ENCODE measurements at places on chromosomes 13 and 19.

- no peak for DNase-seq
These were observed 6.1 kb downstream of the MKNK2 start for GRCh38 chr19:2044709-2045500.

GRCh38 chr19:18280247-18281081 lies 958 bp downstream of the JUND start:
- peak; percentile 80 for DNase-seq

DNA sequence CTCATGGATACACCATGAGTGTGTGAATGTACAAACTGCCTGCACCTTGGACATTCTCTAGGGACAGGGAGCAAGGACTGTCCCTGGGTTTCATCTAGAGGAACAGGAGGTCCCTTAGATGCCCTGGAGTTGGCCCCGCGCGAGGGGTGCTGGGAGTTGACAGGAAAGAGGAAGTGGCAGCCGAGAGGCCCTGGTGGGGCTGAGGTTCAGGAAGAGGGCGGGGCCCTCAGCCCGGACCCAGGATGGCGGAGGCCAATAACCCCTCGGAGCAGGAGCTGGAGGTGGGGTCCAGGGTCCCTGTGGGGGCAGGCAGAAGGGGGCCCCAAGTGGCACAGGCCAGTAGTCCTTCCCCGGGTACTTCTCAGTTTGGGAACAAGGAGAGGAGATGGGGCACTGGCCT lies 6.9 kb downstream of the PKN1 start:
- DNase-seq = no peak

GRCh38 chr19:19860756-19861390 lies 4.8 kb upstream of the ZNF253 start:
- DNase-seq = no peak

- DNase-seq = no peak
These were observed 3.5 kb downstream of the PNMA8B start for GRCh38 chr19:46491975-46492682.

DNA sequence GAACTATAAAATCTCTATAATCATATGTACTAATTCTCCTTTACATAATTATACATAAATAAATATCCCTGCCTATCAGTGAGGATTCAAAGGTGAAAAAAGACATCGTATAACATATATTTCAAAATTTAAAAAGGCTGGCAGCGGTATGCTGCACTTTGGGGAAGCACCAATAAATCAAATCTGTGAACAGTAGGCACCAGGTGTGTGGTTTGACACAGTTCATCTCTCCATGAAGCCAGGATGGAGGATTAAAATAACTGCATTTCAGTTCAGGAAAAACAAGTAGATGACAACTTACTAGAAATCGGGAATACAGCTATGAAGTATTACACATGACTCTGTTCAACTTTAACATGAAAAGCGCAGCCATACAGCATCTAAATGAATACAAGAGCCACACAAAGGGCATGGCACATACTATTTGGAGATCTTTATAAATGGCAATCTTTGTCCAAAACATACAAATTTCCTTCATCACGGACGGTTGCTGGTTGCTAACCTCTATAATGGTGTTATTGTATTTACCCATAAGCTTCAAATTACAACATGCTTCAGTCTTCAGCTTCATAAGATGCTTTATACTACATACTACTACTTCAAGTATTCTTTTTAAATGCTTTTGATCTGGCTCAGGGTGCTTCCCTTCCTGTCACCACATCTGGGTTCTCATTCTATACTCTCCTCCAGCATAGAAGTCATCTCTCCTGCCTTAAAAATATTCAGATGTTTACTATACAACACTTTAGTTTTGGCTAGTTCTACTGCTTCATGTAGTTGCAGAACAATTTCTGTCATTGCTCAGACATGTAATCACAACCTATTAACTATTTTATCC lies 128.7 kb downstream of the KLF12 start:
- DNase-seq = no peak

DNA sequence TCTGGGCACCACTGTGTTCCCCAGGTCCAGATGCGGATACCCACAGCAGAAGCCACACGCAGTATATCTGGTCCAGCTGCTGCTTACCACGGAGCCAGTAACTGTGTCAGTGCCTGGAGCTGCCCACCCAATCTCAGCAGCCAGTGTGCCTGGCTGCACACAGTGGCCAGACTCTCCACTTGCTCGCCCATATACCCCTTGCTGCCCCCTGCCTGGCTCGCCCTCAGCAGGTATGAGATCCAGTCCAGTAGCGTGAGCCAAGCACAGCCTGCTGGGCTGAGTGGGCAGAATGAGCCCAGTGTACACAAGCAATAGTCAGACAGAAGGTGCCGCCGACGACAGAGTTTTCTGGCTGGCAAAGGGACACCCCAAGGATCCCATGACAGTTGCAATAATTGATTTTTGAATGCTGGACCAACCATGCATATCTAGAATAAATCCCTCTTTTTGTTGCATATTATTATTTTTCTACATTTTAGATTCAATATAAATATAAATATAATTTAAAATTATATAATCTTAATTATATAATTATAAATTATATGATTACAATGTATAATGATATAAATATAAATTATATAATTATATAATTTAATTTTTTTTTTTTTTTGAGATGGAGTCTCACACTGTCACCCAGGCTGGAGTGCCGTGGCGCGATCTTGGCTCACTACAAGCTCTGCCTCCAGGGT lies 918.8 kb upstream of the MIR17HG start:
- no peak for DNase-seq

DNA sequence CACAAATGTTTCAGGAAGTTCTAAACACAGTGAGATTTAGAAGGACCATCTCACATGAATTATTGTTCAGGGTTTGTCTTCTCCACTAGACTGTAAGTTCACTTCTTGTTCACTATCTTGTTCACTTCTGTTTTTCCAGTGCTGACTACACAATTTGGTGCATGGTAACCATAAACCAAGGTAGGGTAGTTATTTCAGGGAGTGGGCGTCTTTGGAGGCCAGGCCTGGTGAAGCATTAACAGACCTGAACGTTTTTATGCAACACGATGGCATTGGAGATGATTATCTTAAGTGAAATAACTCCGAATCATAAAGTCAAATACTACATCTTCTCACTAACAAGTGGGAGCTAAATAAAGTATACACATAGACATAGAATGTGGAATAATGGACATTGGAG lies 14.4 kb upstream of the OXGR1 start:
- no peak for DNase-seq

DNA sequence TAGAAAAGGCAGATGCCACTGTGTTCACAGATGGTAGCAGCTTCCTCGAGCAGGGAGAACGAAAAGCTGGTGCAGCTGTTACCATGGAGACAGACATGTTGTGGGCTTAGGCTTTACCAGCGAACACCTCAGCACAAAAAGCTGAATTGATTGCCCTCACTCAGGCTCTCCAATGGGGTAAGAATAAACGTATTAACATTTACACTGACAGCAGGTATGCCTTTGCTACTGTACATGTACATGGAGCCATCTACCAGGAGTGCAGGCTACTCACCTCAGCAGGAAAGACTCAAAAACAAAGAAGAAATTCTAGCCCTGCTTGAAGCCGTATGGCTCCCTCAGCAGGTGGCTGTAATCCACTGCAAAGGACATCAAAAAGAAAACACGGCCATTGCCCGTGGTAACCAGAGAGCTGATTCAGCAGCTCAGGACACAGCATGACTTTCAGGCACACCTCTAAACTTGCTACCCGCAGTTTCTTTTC lies 197.7 kb downstream of the ZNF737 start:
- no peak for DNase-seq

DNA sequence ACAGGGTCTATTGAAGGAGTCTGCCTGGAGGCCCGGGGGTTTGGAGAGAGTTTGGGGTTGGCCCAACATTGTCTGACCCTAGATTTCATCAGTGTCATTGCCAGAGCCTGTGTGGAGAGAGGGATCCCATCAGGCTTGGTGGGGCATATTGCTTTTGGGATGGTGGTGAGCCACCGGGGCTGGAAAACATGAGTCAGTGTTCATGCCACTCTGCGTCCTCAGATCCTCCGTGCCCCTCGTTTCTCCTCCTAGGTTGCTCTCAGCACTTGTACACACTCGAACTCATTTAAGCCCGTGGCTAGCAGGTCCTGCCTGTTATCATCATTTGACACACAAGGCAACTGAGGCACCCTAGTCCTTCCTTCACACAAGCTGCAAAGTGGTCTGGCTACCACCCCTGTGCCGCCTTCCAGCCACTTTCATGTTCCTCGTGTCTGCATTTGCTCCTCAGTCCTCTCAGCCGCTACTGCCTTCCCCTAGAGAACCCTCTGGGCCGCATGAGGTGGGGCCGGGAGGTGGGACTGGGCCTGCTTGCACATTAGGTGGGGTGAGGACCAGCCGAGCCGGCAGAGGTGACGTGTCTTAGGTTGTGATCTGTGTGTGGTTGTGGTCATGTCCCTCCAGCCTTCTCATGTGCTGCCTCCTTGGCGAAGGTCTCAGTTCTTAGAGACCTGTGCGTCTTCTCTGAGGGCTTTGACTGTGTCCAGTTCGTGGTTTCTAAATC lies 3.6 kb downstream of the NACC1 start:
- DNase-seq = no peak

GRCh38 chr13:31052478-31052877 lies 109.2 kb downstream of the HSPH1 start:
- no peak for DNase-seq

DNA sequence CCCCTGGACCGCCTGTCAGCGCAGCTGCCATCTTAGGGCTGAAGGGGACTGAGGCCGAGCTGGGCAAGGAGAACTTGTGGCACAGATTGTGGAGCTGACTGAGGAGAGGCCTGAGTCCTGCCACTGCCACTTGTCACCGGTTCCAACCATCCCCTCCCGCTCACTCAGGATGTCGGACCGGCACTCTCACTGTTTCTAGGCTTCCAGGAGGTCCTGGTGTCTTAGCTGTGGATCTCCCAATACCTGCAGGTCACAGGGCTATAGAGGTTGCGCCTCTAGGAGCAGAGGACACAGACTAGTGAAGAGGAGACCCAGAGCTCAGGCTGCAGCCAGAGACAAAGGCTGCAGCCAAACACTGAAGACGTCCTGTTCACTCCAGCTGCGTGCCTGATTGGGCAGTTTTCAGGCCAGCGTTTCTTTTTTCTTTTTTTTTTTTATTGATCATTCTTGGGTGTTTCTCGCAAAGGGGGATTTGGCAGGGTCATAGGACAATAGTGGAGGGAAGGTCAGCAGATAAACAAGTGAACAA lies 15.3 kb upstream of the ZNF486 start:
- DNase-seq = no peak

DNA sequence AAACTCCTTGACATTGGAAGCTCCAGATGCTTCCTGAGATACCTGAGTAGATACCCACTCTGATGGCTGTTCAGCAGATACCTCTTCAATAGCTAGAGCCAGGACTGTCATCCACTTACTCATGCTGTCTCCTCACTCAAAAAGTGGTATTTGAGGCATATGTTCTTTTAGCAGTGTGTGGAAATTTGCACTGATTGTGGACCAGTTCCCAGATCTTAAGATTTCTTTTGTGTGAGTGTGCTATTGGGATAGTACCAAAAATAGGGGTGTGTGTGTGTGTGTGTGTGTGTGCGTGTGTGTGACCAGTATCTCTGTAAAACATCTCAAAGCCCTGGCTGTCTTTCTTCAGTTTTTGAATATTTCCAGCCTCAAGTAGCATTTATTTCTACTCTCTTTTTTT lies 108.3 kb downstream of the SLITRK5 start:
- peak; percentile 68 for DNase-seq

Data from fibroblast of gingiva (primary cell).